ENCODE measurements at places on chromosomes 16 and 17.
A peak's percentile ranks its signal among the peaks of the same experiment; 100 is the strongest.

DNA sequence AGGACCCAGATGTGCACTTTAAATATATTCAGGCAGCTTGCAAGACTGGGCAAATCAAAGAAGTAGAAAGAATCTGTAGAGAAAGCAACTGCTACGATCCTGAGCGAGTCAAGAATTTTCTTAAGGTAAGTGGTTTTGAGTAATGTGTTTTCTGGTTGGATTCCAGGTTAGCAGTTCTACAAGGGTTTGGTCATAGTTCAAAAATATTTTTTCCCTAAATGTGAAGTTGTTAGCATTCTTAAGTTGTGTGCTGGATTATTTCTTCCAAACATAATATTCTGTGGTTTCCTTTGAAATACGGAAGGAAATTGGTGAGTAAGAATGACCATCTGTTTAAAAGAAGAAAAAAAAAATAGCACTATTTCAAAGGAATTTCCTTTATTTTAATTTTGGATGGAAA is 38.4 kb downstream of the PTRH2 start:
- peak; percentile 83 for DNase-seq

DNA sequence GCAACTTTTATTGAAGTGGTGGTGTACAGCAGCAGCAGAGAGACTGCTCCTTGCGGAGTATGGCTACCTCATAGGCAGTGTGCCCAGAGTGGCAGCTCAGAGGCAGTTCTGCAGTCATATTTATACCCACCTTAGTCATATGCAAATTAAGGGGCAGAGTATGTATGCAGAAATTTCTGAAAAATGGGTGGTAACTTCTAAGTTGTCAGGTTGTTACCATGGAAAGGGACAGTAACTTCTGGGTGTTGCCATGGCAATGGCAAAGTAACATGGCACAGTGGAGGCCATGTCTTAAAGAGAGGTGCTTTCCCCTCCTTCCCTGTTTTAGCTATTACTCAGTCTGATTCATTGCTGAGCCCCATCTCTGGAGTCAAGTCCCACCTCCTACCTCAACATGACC is 53.4 kb downstream of the MEOX1 start:
- no peak for DNase-seq

- no peak for DNase-seq
These were observed 1.4 kb upstream of the TENT4B start for GRCh38 chr16:50151756-50152155.

DNA sequence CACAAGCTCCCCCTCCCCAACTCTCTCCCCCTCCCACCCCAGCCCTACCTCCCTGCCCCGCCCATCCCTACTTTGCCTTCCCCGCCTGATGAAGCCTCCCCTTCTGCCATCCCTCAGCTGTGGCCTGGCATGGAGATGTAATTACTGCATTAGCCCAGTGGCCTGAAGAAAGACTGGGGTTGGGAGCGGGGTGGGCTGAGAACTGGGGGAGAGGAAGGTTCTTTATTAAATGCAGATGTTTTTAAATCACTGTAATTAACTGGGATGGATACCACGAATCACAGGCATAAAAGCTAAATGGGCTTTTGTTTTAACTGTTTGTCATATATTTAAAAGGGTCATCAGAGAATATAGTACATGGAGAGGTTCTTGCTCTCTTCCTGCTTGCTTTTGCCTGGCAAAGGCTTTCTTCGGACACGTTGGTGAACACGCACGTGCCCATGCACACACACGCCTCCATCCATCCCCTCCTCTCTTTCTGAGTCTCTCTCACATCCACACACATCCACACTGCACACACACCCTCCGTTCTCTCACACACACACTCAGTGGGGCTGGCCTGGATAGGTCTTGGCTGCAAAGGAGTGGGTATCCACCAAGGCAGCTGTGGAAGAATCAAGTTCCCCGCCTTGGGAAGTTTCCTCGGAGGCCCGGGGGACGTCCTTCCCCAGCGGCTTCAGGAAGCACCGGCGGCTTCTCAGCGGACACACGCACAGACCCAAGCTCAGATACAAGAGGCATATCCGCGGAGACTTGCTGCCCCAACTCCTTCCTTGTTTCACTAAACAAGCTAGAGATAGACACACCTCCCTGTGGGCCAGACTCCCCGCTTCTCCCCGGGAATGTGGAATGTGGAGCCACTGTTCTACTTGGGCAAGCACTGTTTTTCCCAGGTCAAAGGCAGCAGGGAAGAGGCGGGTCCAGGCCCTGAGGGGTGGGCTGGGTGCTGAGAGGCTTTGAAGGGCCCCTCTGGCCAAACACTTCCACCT is 27.4 kb upstream of the TNRC6C start:
- no peak for DNase-seq

DNA sequence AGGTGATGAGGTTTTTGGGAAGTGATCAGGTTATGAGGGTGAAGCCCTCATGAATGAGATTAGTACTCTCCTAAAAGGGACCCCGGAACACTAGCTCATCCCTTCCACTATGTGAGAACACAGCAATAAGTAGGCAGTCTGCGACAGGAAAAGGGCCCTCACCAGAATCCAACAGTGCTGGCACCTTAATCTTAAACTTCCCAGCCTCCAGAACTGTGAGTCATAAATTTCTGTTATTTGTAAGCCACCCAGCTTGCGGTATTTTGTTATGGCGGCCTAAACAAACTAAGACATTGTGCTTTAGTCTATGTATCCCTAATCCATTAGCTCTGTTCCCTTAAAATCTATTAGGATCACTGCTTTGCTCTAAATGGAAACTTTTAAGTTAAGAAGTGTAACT is 8.5 kb downstream of the SLFN12 start:
- DNase-seq: no peak

GRCh38 chr17:73870473-73870872 is 226.2 kb upstream of the SDK2 start:
- DNase-seq: no peak

- DNase-seq: no peak
These were observed 5.4 kb downstream of the WDR81 start for GRCh38 chr17:1729966-1730325.

- no peak for DNase-seq
These were observed 31.6 kb upstream of the LRRC37A3 start for GRCh38 chr17:64950871-64951270.

- no peak for DNase-seq
These were observed 46.8 kb upstream of the TMEM97 start for GRCh38 chr17:28272166-28272565.

- no peak for DNase-seq
These were observed 13.5 kb downstream of the SLC46A1 start for GRCh38 chr17:28392491-28392890.

GRCh38 chr17:62109378-62109902 is 44.4 kb upstream of the MED13 start:
- DNase-seq: peak; percentile 7

DNA sequence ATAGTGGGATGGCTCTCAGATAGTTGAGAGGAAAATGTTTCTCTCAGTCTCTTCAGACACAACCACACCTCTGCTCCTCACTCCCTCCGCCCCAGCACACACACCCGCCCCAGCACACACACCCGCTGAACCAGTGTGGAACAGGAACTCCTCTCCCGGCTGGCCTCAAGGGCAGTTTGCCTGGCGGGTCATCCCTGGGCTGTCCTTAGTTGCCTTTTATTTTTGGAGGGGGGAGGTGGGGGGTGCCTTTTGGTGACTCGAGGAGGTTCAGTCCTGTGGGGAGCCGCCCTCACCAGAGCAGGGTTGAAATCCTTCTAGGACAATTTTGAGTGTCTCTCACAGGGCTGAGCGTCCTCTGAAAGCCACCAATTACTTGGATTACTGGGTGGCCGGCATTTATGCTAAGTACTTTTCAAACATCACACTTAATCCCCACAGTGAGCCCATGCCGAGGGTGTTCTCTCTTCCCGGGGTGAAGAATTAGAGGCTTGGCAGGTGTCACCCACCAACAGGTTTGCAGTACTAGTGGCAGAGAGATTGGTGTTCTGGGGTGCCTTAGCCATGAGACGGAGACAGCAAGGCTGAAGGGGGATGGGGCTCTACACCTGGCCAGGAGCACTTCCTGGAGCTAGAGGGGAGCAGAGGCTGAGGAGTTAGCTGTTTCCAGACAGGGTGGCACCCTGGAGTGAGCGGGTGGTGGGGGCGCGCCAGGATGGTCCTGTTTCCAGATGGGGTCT is 2.8 kb downstream of the RASD1 start:
- DNase-seq: no peak

DNA sequence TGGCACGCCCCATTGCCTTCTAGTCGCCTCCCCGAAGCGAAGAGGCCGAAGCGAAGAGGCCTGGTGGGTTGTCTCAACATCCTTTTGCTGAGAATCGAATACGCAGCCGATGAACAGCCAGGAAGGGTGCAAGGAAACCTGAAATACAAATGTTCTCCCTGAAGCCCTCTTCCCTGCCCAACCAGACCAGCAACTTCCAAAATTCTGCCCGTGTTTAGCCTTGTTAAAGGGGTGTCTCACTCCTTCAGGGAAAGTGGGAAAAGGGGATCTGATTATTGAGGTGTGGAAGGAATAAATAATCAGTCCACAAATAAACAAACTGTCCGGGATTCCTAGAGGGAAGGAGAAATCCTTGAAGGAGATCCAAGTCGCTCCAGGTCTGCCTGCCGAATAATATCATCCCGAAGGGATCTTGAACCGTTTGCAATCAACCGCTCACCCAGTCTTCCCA is 1.4 kb upstream of the FOXC2 start:
- no peak for DNase-seq

- no peak for DNase-seq
These were observed 11.2 kb downstream of the CDK5RAP3 start for GRCh38 chr17:47982091-47982617.

DNA sequence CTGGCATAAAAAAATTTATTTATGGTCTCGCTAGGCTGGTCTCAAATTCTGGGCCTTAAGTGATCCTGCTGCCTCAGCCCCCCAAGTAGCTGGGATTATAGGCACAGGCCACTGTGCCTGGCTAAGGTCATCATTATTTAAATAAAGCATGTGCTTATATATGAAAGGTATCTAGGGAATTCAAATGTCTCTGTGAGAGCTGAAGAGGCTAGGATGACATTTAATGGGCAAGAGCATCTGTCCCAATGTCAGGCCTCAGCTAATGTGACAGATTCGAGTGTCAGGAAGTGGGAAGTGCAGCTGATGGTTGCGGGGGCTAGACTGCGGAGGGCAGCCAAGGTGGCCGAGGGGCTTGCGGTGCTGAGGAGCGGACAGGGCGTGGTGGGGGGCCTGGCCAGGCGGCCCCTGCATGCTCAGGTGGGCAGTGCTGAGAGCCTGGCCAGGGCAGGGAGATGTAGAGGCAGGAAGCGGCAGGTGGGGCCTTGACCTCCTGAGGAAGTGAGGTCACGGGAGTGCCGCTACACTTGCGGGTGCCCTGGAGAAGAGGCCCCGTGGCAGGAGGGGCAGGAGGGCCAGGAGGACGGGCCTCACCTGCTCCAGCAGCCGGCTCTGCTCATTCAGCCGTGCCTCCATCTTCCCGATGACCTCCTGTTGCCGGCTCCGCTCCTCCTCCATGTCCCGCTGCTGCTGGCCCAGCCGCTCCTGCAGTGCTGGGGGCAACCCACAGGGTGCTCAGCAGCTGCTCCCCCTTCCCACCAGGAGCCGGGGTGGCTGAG is 12.6 kb upstream of the MRPL38 start:
- no peak for DNase-seq

DNA sequence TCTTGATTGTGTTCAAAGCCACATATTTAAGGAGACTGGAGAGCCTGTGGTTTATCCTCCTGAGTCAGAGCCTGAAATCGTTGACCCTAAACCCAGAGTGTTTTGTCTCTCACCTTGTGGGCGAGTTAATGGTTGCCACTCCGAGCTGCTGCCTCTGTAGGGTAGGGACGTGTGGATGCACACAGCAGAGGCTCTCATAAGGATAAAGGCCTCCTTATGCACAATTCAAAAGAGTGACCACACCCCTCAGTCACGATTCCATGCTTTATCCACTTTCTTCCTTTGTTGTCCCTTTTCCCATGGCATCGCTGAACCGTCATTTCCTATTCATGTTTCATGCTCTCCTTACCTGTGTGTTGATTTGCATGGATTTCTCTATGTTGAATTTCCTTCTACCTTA is 805.0 kb upstream of the RBFOX1 start:
- no peak for DNase-seq

DNA sequence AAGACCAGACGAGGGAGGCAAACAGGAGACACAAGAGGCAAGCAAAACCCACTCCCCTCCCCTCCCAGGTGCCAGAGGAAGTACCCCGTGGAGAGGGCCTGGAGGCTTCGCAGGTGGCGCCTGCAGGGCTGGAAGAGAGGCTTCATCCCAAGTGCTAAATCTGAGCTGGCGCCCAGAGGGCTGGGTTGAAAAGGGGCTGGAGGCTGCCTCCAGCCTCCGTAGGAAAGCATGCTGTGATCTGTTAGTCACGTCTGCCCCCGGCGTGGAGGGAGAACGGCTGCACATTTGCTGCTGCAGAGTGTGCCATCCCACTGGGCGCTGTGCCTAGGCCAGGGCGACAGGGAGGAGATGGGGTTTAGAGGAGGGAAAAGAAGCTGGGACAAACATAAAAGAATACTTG is 16.9 kb downstream of the RPH3AL start:
- no peak for DNase-seq

- DNase-seq: no peak
These were observed 83.5 kb downstream of the MARCHF10 start for GRCh38 chr17:62724398-62725146.

DNA sequence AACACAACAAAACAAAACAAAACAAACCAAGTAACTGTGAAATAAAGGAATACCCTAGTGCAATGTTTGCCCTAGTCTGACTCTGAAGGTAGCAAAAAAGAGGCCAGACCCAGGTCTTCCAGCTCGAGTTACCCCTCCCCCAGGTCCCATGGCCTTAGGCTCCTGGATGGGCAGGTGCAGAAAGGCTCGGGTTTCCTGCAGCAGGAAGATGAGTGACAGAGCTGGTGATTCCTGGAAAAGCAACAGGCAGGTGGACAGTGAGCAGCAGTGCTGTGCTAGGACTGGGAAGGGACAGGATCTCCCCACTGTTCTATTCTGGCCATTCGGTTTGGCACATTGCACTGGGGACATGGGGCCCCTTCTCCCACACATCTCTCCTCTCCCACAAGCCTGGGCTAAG is 42.9 kb upstream of the MRTFB start:
- no peak for DNase-seq

DNA sequence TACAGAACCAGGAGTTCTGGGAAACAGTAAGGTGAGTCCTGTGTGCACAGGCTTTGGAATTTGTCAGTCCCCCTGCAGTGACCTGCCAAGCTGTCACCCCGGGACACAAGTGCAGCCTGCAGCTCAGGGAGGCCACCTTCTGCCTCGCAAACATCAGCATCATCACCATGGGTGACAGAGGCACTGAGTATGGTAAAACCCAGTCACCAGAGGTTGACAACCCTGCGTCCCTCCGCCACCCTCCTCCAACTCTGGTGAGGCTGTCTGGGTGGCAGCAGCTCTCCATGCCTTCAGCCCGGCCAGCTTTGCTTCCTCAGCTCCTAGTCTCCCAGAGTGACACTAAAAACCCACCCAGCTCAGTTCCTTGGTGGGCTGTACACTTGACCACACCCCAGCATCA is 221.0 kb downstream of the CPPED1 start:
- DNase-seq: no peak

- DNase-seq: no peak
These were observed 4.4 kb upstream of the FOXJ1 start for GRCh38 chr17:76145231-76146052.

Data from AG04449 (cell line).